ENCODE measurements at places on chromosomes 12 and 14.

DNA sequence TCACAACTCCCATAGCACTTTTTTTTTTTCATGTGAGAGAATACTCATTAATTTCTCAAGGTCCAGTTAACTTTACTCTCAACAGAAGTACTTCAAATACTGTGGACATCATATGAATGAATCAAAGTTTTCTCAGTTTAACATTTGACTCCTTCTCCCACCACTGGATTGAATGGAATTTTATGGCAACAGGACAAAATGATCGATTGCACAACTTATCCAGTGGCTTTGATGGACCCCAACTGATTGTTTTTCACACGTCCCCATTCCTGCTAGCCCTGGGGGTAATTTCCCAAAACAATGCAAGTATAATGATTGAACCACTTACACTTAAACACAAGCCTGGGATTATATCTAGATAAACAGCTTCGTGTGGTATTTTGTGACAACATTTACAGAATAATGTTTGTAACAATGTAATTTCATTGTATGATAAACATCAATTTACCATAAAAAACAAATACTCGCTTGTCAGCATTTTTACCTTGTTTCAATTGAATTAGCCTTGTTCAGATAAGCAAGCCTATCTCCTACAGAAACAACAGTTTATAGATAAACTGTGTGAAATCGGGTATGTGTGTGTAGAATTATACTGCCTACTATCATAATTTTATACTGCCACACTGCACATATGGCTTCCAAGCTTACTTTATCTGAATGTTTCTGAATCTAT, 60.9 kb downstream of the SOX5 start:
- DNase-seq, result no peak

- no peak for DNase-seq
These were observed 49.7 kb upstream of the KCNH3 start for GRCh38 chr12:49489154-49489553.

DNA sequence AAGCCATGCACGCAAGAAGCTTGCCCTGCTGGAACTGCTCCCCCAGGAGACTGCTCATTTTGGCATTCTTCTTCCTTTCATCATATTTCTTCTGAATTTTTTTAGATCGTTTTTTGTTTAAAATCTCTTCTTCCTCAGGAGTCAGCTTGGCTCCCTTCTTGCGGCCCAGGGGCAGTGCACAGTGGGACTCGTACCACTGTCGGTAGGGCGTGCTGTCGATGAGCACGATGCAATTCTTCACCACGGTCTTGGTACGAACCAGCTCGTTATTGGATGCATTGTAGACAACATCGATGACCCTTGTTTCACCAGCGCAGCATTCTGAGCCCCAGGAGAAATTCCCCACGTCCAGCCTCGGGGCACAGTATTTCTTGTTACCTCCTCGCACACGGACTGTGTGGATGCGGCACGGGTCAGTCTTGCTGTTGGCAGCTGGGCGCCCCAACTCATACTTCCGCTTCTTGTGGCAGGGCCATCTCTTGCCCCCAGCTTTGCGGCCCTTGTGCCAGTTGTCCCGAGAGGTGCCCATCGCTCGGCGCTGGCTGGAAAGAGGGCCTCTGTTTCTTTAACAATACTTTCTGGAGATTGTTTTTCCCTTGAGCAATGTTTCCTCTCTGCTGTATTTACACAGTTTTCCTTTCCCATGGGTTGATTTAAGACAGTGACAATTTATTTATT, 452.4 kb downstream of the TMEM121 start:
- no peak for DNase-seq

- no peak for DNase-seq
These were observed 1.3 kb upstream of the WASHC3 start for GRCh38 chr12:102063069-102063468.

- DNase-seq, result no peak
These were observed 63.2 kb downstream of the ERGIC2 start for GRCh38 chr12:29317556-29318363.

DNA sequence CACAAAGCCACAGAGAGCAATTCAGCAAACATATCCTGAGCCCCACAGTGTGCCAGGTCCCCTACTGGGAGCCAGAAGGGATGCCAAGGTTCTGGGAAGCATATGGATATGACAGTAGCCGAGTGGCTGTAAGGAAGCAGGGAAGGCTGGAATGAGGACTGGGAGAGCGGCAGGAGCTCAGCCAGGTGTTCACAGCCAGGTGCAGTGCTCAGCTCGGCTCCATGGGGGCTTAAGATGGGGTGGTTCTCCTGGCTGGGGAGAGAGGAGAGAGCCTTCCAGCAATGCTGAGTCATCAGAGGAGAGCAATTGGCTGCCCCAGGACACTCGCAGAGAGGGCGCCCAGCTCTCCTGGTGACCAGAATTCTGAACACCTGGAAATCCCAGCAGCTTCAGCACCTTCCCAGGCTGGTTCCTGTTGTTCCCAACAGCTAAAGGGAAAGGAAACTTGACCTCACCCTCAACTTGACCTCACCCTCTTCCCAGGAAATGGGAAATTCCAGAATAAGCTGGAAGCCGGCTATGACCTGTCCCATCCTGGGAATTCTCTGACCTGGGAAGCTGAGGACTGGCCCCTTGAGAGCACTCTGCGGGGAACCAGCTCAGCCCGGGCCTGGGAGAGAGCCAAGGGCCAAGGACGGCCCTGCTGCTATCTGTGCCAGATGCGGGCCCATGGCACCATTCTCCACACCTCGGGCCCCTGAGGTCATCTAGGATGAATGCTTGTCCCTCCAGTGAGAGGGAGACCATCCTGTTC, 34.6 kb downstream of the SLC6A12 start:
- no peak for DNase-seq

- DNase-seq, result no peak
These were observed 415.4 kb downstream of the ZFP36L1 start for GRCh38 chr14:68377459-68377858.

- DNase-seq, result no peak
These were observed 24.3 kb downstream of the TECPR2 start for GRCh38 chr14:102387086-102387485.

DNA sequence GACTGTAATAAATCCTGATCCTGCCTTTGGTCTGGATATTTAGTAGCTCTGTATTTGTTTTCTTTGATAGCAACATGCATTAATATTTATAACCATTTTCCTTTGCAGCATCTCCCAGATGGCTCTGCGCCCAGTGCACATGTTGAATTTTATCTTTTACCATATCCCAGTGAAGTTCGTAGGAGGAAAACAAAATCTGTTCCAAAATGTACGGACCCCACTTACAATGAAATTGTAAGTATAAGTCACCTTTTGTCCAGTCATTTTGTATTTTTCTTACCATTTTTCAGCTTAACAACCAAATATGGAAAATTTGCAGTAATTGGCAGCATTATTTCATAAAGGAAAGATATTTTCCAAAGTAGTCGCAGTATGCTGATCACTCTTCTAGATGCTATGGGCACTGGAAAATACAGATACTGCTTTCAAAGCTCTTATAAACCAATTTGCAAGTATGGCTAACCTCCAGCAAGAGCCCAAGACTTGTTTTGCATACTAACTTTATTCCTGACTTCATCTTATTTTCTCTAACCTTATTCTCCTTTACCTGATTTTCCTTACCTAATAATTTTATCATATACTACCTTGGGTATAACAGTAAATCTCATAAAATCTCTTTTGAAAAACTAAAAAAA, 97.4 kb downstream of the PLCZ1 start:
- DNase-seq, result no peak
